ENCODE measurements at places on chromosomes 16 and 17.

- DNase-seq, result no peak
Observed at GRCh38 chr17:17570798-17571716, 20.5 kb downstream of the PEMT start.

GRCh38 chr16:56632848-56633365 is 448 bp downstream of the MT1M start:
- no peak for DNase-seq

GRCh38 chr17:1986783-1987451 is 38.2 kb downstream of the RTN4RL1 start:
- DNase-seq, result no peak

DNA sequence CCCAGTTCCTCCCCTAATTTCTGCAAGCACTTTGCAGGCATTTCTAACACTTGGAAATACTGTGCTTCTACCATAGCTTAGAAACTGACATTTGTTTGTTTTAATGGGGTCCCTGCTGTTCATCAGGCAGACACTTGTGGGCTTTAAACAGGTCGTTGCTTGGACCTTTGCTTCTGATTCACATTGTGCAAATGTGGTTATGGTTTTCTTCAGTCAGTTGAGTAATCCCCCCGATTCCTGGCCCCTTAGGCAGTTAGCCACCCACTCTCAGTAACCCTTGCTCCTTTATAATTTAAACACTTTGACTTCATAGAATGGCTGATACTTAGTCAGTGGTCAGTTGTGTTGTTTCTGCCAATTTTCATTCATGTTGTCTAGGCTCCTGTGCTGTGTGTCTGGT is 39.4 kb downstream of the SLC47A1 start:
- DNase-seq, result no peak

DNA sequence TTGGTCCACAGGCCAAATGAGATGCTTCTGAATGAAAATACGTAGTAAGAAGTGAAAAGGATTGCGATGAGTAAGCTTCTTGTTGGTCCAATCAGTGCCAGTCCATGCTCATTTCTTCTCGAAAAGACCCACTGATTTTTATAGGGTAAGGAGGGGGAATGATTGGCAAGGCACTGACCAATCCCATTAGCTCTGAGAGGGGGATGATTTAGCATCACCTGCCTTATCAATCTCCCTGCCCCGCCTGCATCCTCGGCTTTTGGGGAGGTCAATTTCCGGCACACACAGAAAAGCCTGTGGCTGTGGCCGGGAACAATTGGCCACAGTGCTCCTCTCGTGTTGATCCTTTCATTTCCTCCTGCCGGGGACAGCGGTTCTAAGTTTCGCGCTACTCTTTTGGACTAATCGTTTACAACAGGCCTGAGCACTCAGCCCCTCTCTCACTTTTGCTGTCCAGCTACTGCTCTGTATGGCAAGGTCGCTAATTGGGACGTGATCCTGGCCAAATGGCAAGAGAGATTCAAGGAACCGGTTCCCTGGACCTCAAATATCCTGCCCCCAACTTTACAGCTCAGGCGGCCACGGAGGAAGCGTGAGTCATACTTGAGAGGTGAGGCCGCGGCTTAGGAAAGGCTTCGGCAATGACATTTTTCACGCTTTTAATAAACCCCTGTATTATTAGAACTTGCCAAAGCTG is 43.1 kb downstream of the TBX4 start:
- no peak for DNase-seq

DNA sequence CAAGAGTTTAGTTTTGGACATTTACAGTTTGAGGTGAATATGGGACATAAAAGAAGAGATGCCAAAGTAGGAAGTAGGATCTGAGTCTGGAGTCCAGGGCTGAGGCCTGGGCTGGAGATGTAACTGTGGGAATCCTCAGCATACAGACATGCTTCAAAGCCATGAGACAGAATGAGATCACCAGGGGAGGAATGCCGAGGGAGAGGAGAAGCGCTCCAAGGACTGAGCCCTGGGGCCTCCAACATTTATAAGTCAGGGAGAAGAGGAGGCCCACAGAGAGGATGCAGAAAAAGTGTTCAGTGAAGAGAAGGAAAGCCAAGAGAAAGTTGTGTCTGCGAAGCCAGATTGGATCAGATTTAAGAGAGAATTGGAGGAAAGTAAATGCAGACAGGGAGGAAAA is 277.5 kb upstream of the MYOCD start:
- no peak for DNase-seq

DNA sequence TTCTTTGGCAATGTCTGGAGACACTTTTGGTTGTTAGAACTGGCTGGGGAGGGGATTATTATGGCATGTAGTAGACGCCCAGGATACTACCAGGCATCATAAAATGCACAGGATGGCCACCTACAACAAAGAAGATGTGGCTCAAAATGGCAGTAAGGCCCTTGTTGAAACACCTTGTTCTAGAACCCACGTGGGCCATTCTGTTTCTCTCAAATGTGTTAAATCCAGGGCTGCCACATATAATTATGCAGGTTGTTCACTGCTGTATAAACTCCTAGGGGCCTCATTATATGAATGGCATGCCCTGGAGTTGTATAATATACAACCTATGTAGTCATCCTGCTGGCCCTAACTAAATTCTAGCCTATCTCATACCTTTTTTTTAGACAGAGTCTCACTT is 123.5 kb upstream of the HAS3 start:
- no peak for DNase-seq

DNA sequence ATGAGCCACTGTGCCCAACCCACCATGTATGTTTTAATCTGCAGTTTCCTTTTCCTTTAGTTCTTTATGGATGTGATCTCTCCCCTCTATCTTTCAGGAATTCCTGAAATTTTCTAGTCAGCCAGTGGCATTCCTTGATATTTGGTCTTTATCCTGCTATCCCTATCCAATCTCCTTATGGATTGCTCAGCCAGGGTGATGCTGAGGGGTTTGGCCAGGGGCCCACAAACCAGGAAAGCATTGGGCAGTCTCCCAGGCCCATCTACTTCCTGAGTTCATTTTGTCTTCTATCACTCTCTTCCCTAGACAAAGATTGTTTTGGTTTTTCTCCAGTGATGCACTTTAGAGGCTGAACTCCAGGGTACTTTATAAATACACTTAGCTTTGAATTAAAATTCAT is 115.9 kb downstream of the KATNIP start:
- no peak for DNase-seq

DNA sequence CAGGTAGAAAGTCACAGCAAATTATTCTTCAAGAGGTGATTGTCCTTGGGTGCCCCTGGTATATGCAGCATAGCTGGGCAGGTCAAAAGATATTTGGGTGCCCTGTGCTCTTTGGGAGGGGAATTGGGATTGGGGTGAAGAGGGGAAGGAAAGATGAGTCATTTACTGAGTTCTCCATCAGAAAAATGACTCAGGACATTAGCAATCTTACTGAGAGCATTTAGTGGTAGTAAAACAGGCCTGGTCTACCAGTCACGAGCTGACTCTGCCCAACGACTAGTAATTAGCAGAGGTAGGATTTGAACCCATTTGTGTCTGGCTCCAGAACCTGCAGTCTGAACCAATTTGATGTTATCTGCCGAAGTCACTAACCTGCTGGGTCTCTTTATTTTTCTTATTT is 6.0 kb upstream of the GRIN2A start:
- no peak for DNase-seq

DNA sequence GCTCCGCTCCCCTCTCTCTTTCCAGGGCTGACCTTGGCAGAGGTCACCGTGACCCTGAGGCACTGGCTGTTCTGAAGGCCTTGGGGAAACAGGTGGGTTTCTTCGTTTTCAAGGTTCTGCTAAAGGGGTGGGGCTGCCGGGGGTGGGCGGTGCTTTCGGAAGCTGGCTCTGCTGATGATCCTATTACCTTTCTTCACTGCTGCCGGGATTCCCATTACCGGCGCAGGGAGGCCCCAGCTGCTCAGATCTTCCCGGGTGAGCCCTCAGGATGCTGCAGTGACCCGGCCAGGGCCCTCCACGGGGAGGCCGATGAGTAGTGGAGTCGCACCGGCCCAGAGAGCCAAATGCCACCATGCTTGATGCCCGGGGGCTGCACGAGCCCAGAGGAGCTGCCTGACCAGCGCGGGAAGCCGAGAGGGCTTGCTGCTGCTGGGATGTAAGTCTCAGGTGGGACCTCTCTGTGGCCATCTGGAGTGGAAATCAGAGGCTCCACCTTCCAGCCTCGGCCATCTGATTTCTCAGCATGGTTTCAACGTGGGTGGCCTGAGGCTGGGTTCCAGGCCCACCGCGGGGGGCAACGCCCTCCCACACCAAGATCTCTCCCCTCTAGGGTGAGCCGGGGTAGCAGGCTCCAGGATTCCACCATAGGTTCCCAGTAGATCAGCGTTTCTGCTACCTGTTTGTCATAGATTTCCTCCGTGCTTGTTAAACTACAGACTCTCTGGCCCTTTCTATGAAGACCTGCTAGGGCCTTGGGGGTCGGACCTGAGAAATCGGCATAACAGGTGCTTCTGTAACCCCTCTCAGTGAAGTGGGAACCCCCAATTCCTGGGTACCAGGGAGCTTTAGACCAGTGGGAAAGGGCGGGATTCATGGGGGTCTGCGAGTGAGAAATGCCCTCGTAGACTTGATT is 21.6 kb upstream of the ADCY7 start:
- DNase-seq, result no peak

- DNase-seq, result no peak
Observed at GRCh38 chr17:39080421-39081078, 70.9 kb downstream of the PLXDC1 start.

DNA sequence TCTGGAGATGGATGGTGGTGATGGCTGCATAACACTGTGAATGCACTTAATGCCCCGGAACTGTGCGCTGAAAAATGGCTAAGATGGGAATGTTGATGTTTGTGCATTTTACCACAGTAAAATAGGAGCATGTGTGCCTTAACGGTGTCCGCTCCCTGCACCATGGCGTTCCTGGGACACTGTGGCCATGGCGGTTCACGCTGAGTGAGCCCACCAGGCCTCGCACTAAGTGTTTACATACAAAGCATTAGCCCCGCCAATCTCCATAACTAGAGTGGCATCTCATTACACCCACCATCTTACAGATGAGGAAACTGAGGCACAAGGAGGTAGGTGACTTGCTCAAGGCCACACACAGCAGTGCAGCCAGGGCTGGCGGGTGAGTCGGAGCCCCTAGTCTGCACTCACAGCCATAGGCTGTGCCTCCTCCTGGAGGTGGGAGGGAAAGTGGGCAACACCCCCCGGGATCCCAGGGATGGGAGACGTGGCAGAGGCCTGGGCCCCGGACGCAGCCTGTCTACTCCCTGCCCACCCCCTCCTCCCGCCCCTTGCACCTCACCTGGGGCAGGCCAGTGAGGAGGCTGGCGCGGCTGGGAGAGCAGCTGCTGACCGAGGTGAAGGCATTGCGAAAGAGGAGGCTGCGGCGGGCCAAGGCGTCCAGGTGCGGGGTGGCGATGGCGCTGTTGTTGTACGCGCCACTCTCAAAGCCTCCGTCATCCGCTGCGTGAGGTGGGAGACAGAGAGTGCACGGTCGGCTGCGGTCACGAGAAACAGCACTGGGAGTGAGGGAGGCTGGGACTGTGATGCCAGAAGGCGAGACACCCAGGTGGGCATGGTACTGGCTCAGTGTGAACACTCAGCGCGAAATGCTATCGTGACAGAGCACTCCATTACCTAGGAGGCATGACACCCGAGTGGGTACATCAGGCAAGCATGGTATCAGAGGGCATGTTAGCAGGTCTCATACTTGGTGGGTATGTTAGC is 3.4 kb downstream of the SGSH start:
- no peak for DNase-seq

All from stimulated activated CD4-positive, alpha-beta T cell treated with anti-CD3 and anti-CD28 coated beads, Interleukin-1b, Interleukin-23, amount 100 ng/mL, for 4 hours (primary cell).